Frontal cortex (tissue), 4 donors: ENCODE measurements at places on chromosomes 6 and 20.

- no peak for DNase-seq
Measured at GRCh38 chr6:28353981-28354676, 4.4 kb downstream of the ZKSCAN3 start.

DNA sequence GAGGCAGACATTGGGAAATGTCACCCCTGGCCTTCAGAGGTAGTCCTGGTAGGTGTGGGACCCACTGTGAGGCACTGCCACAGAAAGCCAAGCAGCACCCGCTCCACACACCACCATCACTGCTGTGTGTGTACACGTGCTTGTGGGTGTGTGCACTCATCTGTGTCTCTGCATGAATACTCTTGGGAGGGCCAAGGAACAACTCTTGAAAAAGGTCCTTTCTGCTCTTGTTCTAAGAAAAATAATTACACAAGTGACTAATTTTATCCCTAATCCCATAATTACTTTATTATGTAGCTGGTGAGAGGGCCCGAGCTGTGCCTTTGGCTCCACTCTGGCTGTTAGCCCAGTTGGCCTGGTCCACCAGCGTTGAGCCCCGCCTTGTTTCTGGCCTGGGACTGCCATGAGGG, 21.7 kb upstream of the EPB41L1 start:
- DNase-seq, result no peak

DNA sequence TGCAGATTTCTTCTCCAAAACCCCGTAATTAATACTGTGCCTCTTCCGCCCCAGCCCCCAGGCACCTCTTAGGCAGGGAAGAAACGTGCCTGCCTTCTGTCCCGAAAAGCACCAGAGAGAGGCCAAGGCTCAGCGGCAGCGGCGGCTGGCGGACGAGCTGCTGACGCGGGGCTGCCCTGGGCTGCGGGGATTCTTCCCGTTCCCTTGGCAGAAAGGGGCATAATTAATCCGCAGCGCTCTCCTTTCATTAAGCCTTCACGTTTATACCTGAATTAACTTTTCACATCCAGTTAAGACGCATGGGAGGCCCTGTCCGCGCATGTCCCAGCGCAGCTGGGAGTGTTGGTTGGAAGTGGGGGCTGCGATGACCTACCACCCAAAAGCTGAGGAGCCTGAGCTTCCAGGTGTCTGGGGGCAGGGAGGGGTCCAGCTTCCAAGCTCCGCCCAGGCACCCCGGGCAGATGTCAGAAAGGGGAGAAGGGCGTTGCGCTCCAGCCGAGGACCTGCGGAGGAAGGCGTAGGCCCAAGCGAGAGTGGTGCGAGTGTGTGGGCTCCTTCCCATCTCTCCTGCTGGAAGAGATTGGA, 167.4 kb upstream of the LRFN2 start:
- DNase-seq, result no peak

GRCh38 chr6:41673704-41674000, 35.4 kb downstream of the MDFI start:
- DNase-seq, result no peak

DNA sequence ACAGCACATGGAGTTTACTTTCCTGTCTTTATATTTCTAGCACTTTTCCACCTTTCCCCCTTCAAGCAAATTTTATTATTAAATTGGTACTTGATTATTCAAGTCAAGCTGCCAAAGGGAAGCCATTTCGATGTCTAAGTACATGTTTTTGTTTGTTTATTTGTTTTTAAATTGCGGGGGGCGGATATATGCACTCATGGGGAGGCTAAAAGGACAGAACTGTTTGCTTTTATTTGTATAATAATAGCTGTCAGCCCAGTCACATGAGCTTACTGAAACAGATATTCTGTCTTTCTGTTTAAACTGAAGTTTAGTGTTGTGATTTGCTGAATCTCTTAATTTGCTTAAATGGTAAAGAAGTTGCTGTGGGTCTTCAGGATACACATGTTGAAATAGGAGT, 49.6 kb upstream of the PLCG1 start:
- no peak for DNase-seq
